ENCODE measurements at places on chromosomes 13 and 19.

- no peak for DNase-seq
These were observed 50.5 kb downstream of the NFIX start for GRCh38 chr19:13045812-13046211.

- peak; percentile 58 for DNase-seq
These were observed 2.3 kb downstream of the NCCRP1 start for GRCh38 chr19:39199025-39199424.

GRCh38 chr19:40053491-40053890 lies 2.5 kb downstream of the ZNF780B start:
- DNase-seq, result no peak

- DNase-seq, result no peak
These were observed 10.8 kb downstream of the XPO4 start for GRCh38 chr13:20891768-20892167.

GRCh38 chr13:45295536-45295935 lies 45.4 kb downstream of the TPT1 start:
- DNase-seq, result no peak

All from left cardiac atrium (tissue), 4 donors.